Hematopoietic multipotent progenitor cell treated with erythropoietin and hydrocortisone succinate and interleukin-3 and kit ligand, for 17 days (in vitro differentiated cells): ENCODE measurements at places on chromosomes 7 and 10.

DNA sequence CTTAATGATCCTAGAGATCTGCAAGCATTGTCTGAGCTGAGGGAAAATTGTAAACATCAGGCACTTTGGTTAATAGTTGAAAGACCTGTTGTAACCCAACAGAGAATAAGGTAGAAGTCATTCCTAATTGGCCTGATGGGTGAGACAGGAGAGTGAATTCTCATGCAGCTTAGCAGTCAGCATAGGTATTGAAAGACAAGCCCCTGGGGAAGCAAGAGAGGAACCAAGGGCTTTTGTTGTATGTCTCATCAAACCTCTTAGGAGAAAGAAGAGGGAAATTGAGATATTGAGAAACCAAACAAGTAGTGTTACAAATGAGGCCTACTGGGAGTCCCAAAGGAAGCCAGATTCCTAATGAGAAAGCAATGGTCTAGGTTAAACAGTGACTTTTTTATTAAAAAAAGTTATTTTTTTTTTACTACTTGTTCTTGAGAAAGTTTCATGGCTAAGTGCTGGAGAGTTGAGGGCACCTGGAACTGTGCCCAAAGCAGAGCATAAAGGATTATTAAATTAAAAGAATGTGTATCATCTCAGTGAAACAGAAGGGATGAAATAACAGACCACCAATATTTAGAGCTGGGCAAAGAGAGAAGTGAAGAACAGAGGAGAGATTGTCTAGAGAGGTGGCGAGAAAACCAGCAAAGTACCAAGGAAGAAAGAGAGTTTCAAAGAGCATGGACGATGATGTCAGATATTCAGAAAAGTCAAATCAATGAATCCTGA is 168.9 kb downstream of the CDK14 start:
- no peak for DNase-seq

DNA sequence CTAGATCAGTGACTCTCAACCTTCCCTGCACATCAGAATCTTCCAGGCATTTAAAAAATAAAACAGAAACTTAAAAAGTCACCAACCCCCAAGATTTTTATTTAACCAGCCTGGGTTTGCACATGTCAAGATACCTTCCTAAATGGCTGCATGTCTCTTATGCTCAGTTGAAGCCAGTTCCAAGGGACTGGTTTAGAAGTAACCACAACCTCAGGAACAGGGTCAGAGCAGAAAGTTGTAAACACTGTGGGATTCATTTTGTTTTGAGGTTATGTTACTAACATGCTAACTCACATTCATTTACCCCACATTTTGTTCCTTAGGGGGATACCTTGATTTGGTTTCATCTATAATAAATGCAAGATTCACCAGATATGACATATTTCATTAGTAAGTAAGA is 72.9 kb downstream of the PKD1L1 start:
- no peak for DNase-seq

DNA sequence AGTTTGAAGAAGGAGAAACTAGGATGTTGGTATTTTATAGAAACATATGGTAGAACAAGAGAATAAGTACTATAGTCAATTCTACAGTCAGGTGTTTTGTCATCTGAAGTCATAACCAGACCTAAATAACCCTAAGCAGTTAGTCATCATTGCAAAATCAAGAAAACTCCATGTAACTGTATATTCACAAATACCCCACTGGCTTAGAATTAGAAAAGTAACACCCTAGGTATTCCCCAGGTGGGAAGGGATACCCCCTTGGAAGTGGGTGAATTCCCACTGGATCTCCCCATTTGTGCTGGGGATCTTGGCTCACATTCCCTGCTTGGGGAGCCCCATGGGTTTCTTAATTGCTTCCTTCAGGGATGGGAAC is 45.9 kb upstream of the ITGB8 start:
- DNase-seq: no peak

DNA sequence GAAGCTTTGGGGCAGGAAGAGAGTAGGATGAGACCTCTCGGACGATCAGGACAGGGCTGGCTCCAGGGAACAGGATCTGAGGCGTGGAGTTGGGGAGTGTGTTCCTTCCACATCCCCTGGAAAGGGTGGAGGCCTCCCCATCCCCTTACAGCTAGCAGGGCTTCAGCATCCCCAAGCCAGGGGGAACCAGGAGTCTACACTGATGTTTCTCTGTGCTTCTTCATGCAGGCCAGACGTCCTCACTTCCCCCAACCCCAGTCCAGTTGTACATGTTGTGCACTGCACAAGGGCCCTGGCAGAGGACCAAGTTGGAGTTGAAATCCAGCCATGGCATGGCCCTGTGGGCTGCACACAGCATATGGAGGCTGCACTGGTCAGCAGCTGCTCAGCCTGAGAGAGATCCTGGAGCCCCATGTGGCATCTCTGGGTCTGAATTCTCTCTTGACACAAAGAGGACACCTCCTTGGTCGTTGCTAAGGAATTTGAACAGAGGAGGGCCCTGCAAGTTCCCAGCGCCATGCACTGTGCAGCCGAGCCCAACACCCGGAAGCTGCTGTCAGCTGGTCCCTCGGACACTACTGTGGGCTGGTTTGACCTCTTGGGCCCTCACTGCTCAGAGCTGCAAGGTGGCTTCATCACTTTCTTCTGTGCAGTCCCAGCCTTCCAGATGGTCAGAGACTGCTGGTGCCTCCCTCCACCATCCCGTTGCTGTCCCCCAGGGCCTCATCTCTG is 181.1 kb downstream of the DNAJB6 start:
- no peak for DNase-seq

DNA sequence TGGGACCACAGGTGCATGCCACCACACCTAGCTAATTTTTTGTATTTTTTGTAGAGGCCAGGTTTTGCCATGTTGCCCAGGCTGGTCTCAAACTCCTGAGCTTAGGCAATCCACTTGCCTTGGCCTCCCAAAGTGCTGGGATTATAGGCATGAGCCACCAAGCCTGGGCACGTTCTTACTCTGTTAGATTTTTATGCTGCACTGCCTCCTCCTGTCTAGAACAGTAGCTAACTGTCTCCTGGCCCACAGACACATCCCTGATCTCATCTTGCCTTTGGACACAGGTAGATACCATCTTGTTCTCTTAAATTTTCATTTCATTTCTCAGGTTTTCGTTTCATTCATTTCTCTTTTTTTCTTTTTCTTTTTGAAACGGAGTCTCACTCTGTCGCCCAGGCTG is 41.1 kb downstream of the BLVRA start:
- DNase-seq: peak; percentile 54
